Activated CD8-positive, alpha-beta T cell treated with anti-CD3 and anti-CD28 coated beads for 36 hours (primary cell): ENCODE measurements at places on chromosomes 4 and X. TPM values are rescaled to one million over a fixed set of nuclear protein-coding genes. Genes with fewer than 3 reads are reported as not detected.

GRCh38 chr4:33577791-33578190, 2666.5 kb downstream of the ARAP2 start:
- no peak for DNase-seq

- DNase-seq, result no peak
Observed at GRCh38 chr4:17276776-17277175, 235.1 kb downstream of the QDPR start.

DNA sequence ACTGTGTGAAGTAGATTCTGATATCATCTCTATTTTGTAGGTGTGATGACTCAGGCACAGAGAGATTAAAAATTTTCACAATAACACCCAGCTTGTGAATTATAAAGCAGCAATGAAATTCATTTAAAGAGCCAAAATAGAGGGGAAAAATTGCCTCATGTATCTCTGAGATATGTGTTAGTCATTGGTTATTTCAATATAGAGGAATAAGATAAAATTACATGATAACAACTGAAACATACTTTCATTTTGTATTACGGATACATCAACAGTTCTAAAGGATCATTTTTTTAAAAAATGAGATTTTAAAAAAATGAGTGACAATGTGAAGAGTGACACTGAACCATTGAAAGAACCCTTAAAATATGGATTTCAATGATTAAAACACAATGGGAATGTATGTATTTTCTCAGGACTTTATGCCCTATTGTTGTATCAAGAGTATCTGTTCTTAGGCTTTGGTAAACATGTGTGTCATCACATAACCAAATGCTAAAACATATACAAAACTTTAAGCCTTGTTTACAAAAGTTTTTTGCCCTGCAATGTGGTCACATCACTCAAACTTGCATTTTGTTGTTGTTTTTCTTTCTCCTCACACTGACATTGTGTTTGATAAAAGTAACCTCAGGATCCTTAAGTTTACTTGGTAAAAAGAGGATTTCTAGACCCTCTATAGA, 221.3 kb downstream of the ANTXR2 start:
- DNase-seq, result no peak

DNA sequence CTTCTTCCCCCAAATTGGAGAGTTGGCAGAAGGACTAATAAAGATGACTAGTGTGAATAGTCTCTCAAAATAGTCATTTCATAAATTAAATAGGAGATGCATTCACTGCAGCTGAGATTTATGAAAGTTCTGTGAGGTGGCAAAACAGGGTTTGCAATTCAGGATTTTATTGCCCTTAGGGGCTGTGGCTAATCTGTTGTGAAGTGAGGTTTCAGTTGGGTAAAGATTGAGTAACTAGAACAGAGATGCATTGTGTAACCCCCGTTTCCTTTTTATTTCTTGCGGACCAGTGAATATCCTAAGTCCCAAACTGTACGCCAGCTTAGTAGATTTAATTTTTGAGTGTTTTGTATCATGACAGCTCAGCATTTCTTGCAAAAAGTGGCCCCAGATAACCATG, 16.2 kb upstream of the SCRG1 start:
- DNase-seq, result no peak

GRCh38 chr4:184648313-184649025, 778 bp downstream of the CASP3 start:
- DNase-seq, result peak; percentile 76

DNA sequence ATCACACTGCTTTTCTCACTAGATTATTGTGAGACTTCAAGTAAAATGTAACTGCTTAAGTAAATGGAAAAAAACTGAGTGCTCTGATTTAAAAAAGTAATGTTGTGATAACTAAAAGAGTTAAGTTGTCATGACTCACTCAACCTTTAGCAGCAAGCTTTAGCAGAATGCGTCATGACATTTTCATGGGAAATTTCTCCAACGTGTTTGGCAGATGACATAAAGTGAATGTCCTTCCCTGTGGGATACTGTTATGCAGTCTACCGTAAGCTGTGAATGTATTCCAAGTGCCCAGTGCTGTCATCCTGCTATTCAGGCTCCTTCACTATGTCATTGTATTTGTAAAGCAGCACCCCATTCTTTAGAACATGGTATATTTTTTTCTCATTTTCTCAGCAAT, 136.2 kb downstream of the CPXCR1 start:
- no peak for DNase-seq

DNA sequence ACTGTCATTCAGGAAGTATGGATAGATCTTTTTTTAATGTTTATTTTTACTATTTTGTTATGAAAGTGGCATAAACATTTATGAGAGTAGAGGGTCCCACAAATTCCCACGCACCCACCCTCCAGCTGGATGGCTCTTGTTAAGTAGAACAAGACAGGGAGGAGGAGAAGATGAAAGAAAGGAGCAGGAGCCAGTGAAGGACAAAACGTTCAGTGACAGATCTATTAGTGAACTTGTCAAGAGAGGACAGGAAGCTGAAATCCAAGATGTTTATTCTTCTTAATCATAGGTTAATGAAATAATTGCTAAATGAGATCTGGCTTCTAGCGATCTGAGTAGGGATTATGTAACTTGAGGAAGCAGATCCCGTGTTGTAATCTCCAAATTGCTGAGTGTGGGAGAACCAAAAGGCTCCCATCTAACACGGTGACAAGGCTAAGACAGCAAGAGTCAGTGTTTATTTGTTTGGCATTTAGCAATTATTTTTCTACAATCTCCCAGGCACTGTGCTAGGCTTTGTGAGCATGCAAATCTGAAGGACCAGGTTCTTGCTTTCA, 162.5 kb downstream of the SHROOM3 start:
- DNase-seq, result no peak

GRCh38 chr4:71456841-71457240, 118.0 kb downstream of the SLC4A4 start:
- no peak for DNase-seq

- no peak for DNase-seq
Observed at GRCh38 chr4:158836002-158836369, 67.2 kb downstream of the FNIP2 start.

- no peak for DNase-seq
Observed at GRCh38 chr4:184385705-184386141, 88.6 kb downstream of the IRF2 start.

DNA sequence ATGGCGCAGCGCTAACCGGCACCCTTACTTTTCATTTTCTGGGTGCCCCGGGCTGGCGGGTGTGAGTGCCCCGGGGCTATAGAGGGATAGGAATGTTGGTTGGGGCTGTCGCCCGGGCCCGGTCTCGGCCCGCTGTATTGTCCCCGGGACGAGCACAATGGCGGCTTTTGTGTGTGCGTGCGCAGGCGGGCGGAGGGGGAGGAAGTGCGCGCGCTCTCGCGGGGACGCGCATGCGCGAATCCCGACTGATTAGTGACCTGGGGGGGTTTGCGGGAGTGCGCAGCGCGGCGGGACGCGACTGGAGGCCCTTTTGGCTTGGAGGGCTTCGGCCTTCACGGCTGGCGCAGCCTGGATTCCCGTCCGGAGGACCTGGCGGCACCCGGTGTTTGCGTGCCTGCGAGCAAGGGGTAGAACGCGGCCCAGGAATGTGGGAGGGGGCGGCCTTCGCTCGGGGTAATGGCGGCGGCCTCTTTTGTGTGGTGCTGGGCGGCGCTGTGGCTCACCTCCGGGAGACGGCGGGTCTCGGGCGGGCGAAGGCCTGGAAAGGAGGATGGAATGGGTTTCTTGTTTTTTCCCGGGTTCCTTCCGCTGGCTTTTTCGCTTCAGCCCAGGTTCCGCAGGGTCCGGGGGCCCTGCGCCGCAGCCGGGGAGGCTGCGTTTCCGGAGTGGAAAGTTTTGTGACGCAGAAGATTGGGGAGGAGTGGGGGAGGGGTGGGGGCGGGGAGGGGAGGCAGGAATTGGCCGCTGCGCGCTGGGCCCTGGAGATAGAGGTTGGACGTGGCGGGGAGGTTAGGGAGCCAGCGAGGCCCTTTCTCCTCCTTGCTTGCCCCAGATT, 618 bp downstream of the DDX3X start:
- DNase-seq, result peak; percentile 82

DNA sequence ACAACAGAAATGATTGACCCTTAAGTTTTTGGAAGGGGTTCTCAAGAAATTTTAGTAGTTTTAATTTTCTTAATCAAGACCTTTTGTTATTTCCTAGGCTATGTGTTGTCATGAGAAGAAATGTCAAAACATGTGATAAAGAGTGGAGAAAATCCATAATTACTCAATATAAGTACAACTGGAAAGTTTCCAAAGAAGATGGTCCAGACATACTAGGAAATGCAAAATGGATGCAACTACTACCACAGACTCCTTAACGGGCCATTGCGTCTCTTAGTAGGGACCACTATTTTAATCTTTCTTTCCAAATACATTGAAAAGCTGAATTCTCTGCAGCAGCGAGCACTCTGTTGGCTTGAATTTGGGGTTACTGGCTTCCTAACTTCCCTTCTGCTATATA, 148.8 kb downstream of the NWD2 start:
- no peak for DNase-seq

GRCh38 chrX:30652527-30653414, 452 bp upstream of the GK start:
- DNase-seq, result peak; percentile 93

GRCh38 chrX:24479924-24480323, 14.8 kb downstream of the PDK3 start:
- peak; percentile 86 for DNase-seq

GRCh38 chr4:86130160-86130933, 229.5 kb downstream of the MAPK10 start:
- DNase-seq, result no peak

GRCh38 chr4:158255727-158256324, 45.5 kb downstream of the TMEM144 start:
- no peak for DNase-seq

DNA sequence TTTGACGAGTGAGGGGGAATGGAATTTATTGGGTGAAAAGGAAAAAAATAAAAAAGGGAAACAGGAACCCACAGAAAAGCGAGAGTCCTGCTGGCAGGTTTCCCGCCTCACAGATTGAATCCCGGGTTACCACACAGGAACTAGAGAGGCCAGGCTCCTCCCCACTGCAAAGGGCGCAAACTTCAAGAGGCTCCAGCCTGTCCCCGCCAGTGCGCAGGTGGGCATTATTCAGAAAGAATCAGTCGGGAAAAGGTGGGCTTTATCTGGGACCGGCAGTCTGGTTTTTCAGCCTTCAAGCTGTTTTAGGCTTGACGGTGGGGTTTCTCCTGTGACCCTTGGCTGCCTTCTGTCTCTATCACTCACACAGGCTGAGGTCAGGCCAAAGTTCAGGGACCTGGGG, 1496.8 kb downstream of the RPA4 start:
- DNase-seq, result no peak

GRCh38 chr4:25624616-25625015, 31.0 kb upstream of the SLC34A2 start:
- no peak for DNase-seq

DNA sequence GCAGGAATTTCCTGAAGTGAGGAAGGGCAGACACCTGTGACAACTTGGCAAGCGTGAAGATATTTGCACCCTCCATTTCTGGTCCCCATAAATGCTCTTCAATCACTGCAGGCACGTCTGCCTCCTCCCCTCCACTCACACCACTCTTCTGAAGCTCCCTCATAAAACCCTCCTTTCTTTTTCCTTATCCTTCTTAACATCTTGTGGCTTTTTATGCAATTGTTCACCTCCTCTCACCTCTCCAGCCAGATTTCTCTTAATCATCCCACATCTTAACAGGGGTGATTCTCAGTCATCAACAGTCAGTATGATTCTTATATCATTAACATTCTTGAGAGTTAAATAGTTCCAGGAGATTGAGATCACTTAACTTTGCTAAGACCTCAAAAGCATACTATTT, 277.4 kb downstream of the SPRY1 start:
- DNase-seq, result no peak

- no peak for DNase-seq
Observed at GRCh38 chr4:118909173-118909956, 20.7 kb downstream of the SYNPO2 start.

- DNase-seq, result no peak
Observed at GRCh38 chrX:1172496-1172895, 40.0 kb downstream of the CRLF2 start.

GRCh38 chrX:633985-634958, 3.7 kb downstream of the SHOX start:
- DNase-seq, result no peak

GRCh38 chrX:15737190-15737958, 696 bp upstream of the CA5B start:
- no peak for DNase-seq

The SLC6A8 gene
- 2.5 TPM for total RNA-seq

The CEP44 gene
- 29.3 TPM for total RNA-seq

The AWAT2 gene
- total RNA-seq, result not detected

The MAGEB4 gene
- not detected for total RNA-seq

The USP17L18 gene
- not detected for total RNA-seq

The CPE gene
- not detected for total RNA-seq

The MECP2 gene
- total RNA-seq, result 65.1 TPM

The DMP1 gene
- not detected for total RNA-seq

The OFD1 gene
- total RNA-seq, result 34.5 TPM

The ATP1B4 gene
- total RNA-seq, result not detected

The MAGEB1 gene
- total RNA-seq, result not detected
